Activated CD4-positive, alpha-beta memory T cell treated with anti-CD3 and anti-CD28 coated beads for 36 hours (primary cell): ENCODE measurements at places on chromosomes 5 and 9. TPM values are rescaled to one million over a fixed set of nuclear protein-coding genes. Genes with fewer than 3 reads are reported as not detected.

The DNAJC21 gene
- total RNA-seq: 62.3 TPM

The LURAP1L gene
- not detected for total RNA-seq

The SUSD3 gene
- 72.8 TPM for total RNA-seq

The MAMDC2 gene
- total RNA-seq: not detected

The IQGAP2 gene
- total RNA-seq: 93.0 TPM

GRCh38 chr5:153456354-153456753 lies 34.1 kb upstream of the GRIA1 start:
- no peak for DNase-seq

DNA sequence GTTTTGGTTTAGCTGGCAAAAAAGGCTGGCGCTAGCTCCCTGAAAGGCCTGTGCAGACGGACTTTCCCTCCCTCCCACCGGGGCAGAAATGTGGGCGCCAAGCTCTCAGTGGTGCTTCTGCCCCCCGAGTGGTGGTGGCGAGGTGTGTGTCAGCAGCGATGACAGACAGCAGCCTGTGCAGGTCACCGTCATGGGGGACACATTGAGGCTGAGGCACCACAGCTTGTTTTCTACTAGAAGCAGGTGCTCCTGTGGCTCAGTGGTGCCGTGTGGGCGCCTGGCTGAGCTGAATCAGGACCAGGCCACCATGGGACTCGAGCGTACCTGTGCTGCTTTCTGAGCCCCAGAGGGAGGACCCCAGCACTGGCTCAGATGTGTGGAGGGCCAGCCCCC lies 6.2 kb downstream of the WNK2 start:
- no peak for DNase-seq

GRCh38 chr5:73376618-73377170 lies 71.9 kb downstream of the FOXD1 start:
- no peak for DNase-seq

- no peak for DNase-seq
Measured at GRCh38 chr5:96649681-96650540, 12.3 kb upstream of the CAST start.

DNA sequence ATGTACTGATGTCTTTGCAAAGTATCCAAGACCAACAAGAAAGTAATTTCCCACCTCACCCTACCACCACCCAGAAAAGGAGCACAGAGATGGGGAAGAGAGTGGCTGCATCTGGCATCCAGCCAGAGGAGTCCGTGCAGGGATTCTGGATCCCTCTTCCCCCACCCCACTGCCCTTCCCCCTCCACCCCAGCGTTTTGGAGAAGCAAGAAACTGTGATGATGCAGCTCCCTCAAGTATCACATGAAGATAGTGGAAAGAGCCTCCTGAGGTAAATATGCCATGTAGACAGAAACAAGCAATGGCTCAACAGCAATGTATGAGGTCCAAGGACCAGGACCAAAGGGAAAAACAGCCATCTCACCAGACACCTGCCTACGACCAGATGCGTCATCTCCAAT lies 153.8 kb downstream of the DEPDC1B start:
- DNase-seq: no peak

DNA sequence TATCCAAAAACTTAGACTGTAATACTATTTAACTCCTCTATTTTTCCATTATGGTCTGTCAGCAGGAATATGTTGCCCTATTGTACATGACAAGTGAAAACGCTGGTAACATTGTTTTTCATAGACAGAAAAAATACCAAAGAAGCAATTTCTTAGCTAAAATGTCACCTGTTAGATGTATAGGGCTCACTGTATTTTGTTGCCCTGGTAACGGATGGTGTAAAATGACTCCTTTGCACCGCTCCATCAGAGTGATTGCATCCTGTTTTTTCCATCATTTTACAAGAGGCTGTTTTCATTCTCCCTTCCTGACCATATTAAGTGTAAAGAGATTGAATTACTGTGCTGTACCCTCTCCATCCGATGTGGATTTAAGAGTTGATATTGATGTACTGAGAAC lies 460.1 kb upstream of the TLE4 start:
- DNase-seq: no peak

GRCh38 chr5:157308836-157309465 lies 43.0 kb downstream of the CYFIP2 start:
- no peak for DNase-seq

DNA sequence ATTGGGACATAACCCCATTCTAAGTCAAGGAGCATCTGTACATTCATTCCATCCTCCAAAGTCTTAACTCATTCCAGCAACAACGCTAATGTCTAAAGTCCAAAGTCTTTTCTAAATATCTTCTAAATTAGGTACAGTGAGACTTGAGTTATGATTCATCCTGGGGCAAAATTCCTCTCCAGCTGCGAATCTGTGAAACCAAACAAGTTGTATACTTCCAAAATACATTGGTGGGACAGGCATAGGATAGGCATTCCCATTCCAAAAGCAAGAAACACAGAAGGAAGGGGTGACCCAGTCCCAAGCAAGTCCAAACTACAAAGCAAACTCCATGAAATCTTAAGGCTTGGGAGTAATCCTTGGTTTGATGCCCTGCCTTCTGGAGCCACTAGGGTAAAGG lies 97.6 kb upstream of the FANCC start:
- DNase-seq: no peak
